Stimulated activated effector memory CD8-positive, alpha-beta T cell treated with anti-CD3 and anti-CD28 coated beads, Interleukin-12 subunit alpha, Interleukin-12 subunit beta, amount 100 ng/mL, for 72 hours (primary cell): ENCODE measurements at places on chromosomes 5 and 9.

GRCh38 chr5:160565376-160565775 lies 143.7 kb downstream of the PTTG1 start:
- no peak for DNase-seq

- DNase-seq: no peak
Observed at GRCh38 chr5:1219098-1219767, 5.9 kb upstream of the SLC6A18 start.

DNA sequence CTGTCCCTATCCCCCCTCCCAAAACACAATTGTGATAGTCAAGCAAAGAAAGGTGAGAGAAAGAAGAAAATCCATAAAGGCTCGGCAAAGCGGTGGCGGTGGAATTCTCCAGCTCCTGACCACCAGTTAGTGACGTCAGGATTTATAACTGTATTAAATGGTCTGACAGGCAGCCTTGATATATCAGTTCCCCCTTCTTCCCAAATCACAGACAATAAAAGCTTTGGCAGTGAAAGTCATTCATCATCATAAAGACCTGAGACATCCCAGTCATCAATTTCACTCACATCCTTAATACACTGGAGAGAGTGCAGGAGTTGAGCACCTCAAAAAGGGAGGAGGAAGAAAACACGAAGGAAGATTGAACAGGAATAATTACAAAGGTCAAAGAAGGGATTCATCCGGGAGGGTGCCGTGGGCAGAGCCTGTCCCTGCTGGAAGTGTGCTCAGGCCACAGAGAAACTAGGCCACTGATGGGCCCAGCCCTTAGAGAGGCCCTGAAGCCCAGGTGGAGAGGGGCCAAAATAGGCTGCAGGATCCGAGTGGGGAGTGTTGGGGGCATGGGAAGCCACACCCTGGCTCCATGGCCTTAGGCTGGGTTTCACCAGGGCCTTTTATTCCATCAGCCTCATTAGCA lies 131.9 kb downstream of the PAX5 start:
- DNase-seq: no peak

GRCh38 chr9:105329719-105330062 lies 85.2 kb downstream of the SLC44A1 start:
- DNase-seq: no peak

DNA sequence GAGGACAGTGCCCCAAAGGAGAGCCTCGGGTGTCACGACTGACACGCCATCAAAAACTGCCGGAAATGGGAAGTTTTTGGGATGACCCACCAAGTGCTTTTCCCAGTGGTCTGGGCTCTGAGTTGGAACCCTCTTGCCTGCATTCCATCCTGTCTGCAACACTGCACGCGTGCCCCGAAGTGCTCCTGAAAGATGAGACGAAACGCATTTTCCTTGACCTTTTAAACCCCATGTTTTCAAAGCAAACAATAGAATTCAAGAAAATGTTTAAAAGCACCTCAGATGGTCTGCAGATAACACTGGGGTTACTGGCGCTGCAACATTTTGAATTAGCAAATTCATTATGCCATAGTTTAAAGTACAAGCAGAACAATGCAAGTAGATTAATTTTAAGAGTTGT lies 92.9 kb downstream of the ANKRD18A start:
- no peak for DNase-seq

GRCh38 chr9:27945386-27945785 lies 372.1 kb upstream of the C9orf72 start:
- DNase-seq: no peak

GRCh38 chr9:134515026-134515821 lies 126.4 kb upstream of the COL5A1 start:
- DNase-seq: no peak

GRCh38 chr5:98096155-98096554 lies 677.3 kb upstream of the RGMB start:
- no peak for DNase-seq

DNA sequence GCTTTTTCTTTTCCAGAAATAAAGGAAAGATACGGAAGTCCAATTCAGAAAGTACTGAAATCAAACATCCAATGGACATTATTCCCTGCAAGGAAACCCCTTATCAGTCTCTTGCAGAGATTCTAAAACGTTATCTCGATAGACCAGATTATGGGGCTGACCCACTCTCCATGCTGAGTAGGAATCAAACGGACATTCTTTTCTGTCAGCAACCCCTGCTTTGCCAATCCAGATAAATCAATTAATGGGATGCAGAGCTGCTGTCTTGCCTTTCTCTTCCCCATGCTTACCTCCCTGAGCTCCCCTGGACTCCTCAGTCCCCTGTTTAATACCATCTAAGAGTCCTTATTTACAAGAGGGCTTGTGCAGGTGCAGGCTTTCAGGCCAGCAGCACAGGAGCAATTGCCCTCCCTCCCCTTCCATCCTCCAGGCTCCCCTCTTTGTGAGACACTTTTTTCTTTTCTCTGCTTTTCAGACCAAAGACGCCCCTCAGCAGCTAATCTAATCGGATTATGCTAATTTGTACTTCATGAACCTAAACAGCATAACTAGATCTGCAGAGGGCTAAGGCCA lies 14.2 kb downstream of the TAL2 start:
- no peak for DNase-seq

- DNase-seq: no peak
Observed at GRCh38 chr9:105515811-105516413, 42.0 kb upstream of the FKTN start.

DNA sequence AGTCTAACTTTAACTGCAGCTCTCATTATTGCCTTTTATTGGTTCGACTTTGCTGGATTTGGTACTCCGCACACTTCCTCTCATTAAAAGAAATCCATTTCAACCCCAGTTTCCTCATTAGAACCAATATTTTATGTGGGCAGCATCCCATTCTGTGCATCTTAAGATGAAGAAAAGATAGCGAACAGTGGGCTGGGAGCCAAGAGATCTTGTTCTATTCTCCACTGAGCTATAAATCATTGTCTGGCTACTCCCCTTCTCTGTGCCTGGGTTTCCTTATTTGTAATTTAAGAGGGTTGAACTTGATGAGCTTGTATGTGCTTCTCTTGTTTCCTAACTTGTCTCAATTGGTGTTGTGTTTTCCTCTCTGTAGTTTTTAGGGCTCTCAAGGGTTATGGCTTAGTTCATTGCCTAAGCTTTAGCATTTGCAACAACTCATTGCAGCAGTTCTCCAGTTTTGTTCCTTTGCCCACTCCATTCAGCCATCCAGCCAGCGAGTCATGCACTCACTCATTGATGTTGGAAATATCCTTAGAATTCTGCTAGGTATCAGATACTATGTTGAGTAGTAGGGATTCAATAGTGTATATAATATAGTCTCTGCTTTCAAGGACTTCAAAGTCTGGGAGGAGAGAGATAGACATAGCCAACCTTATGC lies 273.3 kb upstream of the TNC start:
- DNase-seq: no peak

- DNase-seq: no peak
Observed at GRCh38 chr5:112630246-112631009, 107.3 kb upstream of the APC start.

GRCh38 chr5:145449794-145450193 lies 385.3 kb downstream of the PRELID2 start:
- DNase-seq: no peak

DNA sequence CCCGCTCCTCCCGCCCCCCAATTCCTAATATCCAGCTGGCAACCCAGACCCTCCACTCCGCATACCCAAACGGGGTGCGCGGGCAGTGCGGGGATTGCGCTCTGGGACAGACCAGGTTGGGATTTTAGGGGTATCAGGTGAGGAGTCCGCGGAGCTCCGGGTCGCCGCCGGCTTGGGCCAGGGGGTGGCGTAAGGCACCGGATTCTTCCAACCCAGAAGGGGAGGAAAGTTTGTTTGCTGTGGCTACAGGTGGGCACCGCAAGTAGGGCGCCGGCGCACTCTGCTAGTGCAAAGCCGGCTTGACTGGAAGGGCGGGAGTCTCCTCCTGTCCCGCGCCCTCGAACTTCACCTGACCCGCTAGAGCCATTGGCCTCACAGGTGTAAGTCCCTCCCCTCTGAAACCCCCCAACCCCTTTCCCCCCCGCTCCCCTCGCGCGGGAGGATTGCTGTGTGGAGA lies 709 bp downstream of the IQGAP2 start:
- DNase-seq: peak; percentile 49

GRCh38 chr9:134632329-134632728 lies 9.3 kb upstream of the COL5A1 start:
- DNase-seq: no peak

DNA sequence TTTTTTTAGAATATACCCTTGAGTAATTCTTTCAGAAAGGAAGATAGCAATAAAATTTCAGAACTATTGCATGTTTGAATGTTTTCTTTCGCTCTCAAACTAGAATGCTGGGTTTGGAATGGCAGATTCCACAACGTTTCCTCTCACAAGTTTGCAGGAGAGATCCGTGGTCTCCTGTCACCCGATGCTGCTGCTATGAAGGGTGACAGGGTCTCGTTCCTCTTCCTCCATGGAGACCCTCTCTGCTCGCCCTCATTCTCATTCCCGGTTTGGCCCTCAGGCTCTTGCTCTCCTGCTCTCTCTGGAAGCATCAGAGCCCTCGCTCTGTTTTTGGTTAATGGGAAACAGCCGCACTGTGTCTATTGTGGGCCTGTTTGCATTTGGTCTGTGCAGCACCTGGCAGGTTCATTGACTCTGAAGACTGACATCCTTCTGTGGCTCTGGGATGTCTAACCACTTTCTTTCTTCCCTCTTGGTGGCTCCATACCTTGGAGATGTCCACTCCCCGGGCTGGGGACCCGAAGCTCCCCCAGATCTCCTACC lies 12.6 kb upstream of the FAM163B start:
- DNase-seq: no peak

DNA sequence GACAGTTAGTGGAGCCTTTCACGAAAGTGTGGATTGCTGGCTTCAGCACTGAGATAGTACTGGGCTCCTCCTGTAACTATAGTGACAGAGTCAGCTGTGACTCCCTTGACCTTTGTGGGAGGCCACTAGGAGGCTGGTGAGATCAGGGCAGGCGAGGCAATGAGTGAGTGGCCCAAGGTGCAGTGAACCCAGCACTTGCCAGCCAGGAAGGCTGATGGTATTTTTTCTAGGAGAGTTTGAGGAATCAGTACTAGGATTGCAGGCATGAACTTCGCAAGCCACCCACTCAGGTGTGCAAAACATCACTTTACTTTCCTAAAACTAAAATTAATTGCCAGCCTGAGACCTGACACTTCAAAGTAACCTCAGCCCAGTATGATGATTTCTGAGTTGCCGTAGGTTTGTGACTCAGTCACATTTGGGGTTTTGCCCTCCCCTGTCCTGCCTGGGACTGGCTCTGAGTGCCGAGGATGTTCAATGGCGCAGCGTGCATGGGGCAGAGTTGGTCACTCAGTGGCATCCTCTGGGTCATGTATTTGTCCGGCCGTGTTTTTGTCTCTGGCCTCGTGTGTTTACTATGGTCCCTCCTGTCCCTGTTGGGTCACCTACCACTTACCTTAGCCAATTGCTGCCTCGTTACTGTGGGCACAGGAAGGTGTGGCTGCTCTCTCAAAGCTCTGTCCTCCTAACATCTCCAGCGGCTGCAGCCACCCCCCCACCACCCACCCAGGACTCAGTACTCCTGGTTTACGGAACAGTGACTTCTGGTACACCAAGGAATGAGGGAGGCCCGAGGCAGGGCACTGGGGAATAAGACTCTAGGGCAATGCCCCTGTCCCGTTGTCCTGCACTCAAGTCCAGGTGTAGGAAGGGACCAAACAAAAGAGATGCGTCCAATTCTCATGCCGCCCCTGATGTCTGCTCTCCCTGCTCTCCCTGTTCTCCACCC lies 67.2 kb downstream of the IL31RA start:
- no peak for DNase-seq

GRCh38 chr5:157389103-157389502 lies 70.9 kb upstream of the NIPAL4 start:
- DNase-seq: no peak

- no peak for DNase-seq
Observed at GRCh38 chr9:73423891-73424290, 272.2 kb downstream of the ANXA1 start.

DNA sequence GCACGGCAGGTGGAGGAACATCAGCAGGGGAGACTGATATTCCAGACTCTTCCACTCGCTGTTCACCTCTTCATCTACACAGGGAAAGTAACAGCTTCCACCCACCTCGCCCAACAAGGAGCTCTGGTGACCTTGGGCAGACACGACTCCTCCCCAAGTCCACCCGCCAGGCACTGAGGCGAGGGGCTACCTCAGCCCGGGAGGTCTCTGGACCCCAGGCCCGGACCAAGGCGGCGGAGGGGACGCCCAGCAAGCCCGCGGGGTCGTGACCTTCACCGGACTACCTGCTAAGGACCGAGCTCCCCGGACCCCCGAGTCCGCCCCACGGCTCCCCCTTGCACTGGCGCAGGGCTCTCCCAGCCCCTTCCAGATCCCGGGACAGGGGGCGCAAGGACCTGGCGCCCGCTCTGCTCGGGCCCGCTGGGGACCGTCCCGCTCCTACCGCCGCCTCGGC lies 70.2 kb upstream of the LPCAT1 start:
- no peak for DNase-seq

DNA sequence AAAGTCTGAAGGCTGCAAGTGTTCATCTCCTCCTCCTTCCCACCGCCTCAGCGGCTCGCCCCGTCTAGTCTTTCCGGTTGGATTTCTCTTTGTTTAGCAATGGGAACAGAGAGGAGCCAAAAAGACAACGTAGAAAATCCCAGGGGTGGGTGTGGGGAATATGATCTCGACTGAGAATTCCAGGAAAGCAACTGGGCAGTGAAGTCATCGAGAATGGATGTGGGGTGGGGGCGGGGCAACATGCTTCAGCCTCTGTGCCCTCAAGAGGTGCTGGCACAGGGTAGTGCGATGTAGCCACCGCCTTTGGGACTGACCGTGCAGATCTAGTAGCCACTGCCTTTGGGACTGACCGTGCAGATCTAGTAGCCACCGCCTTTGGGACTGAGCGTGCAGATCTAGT lies 12.9 kb downstream of the MSX2 start:
- no peak for DNase-seq

DNA sequence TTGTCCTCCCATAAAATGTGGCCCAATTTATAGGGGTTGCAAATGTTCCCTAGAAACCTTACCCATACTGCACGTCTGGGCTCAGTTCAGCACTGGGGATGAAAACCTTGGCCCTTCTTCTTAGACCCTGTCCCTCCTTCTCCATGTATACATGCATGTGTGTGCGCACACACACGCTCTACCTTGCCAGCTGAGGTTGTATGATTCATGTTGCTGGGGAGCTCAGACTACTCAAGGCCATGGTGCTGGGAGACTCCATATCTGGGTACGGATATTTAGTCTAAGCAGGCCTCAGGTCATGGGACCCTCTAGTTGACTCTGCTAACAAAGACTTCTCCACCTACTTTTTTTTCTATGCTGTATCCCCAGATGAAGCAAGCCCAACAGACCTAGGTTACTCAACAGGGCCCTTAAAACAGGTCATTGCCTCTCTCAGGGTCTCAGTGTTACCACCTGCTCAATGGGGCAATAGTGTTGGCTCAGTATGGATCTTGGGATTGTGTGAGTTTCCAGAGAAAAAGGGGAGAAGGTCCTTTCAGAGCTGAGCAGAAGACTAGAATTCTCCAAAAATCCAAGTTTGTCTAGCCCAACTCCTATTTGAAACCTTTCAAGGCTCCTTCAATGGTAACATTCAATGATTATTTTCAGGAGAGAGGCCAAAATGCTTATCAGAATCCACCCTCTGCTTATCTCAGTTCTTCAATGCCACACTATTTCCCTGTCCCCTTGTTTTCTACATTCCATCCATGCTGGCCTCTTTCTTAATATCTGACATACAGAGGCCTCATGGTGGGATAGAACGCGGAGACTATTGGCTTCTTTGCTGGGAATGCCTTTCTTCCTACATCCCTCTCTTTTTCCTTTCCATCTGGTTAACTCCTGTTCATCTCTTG lies 123.6 kb upstream of the PITX1 start:
- no peak for DNase-seq
